Activated naive CD4-positive, alpha-beta T cell treated with anti-CD3 and anti-CD28 coated beads, Interleukin-2, amount 10 ng/mL, durations not matched to agents 5 hours and 36 hours (primary cell): ENCODE measurements at places on chromosomes 4 and X. TPM values are rescaled to one million over a fixed set of nuclear protein-coding genes. Genes with fewer than 3 reads are reported as not detected.

STK32B gene
- not detected for total RNA-seq

UGT2B15 gene
- not detected for total RNA-seq

IL9R gene
- 21.9 TPM for total RNA-seq

FMR1NB gene
- not detected for total RNA-seq

KCND1 gene
- 3.5 TPM for total RNA-seq

MAGED4 gene
- not detected for total RNA-seq

SYN1 gene
- 0.88 TPM for total RNA-seq

HSD17B13 gene
- total RNA-seq: 0.26 TPM

MTTP gene
- not detected for total RNA-seq

SMR3B gene
- total RNA-seq: not detected

NSG1 gene
- total RNA-seq: 9.6 TPM

GSX2 gene
- total RNA-seq: not detected

CUL4B gene
- total RNA-seq: 45.3 TPM

NAA11 gene
- total RNA-seq: not detected

MSANTD1 gene
- 0.93 TPM for total RNA-seq

SMARCA5 gene
- total RNA-seq: 37.7 TPM

RADX gene
- 6.0 TPM for total RNA-seq

GDI1 gene
- total RNA-seq: 108 TPM

RAB9B gene
- total RNA-seq: 0.79 TPM

SSX3 gene
- total RNA-seq: not detected

JCHAIN gene
- total RNA-seq: 0.78 TPM

SSX2B gene
- not detected for total RNA-seq

ZNF732 gene
- not detected for total RNA-seq

DGKK gene
- not detected for total RNA-seq

GAGE2A gene
- not detected for total RNA-seq

TMSB15C gene
- 2.9 TPM for total RNA-seq

CTAG1A gene
- total RNA-seq: not detected

GASK1B gene
- total RNA-seq: not detected

NAP1L2 gene
- 2.5 TPM for total RNA-seq

TXK gene
- total RNA-seq: 69.0 TPM

APLN gene
- total RNA-seq: 0.53 TPM

ETDB gene
- not detected for total RNA-seq

GAGE12F gene
- total RNA-seq: not detected

AKAP14 gene
- total RNA-seq: not detected

TRMT10A gene
- total RNA-seq: 8.5 TPM

SOWAHD gene
- total RNA-seq: 2.4 TPM

FAM47C gene
- total RNA-seq: not detected

HSFX4 gene
- total RNA-seq: not detected

ARR3 gene
- not detected for total RNA-seq

XKRX gene
- 0.15 TPM for total RNA-seq

CXCL13 gene
- not detected for total RNA-seq
